ENCODE measurements at places on chromosomes 1 and 21.

DNA sequence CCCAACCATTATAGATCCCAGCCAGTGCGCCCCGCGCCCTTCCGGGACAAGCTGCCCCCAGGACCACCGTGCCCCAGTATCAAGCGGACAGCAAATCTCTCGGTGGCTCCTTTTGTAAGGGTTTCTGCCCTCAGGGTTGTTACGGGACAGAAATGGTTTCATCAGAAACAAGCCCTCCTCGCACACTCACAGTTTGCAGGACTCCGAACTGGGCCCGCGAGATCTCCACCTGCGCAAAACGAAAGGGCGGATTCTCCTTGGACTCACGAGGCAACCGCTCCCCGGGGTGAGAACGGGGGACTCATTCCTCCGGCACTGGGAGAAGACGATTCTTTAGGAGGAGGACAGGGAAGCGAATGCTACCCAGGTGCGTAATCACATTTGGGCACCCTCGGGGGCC, 51.1 kb upstream of the H6PD start:
- no peak for DNase-seq

- DNase-seq: no peak
Measured at GRCh38 chr21:41466024-41466820, 40.2 kb downstream of the MX1 start.

DNA sequence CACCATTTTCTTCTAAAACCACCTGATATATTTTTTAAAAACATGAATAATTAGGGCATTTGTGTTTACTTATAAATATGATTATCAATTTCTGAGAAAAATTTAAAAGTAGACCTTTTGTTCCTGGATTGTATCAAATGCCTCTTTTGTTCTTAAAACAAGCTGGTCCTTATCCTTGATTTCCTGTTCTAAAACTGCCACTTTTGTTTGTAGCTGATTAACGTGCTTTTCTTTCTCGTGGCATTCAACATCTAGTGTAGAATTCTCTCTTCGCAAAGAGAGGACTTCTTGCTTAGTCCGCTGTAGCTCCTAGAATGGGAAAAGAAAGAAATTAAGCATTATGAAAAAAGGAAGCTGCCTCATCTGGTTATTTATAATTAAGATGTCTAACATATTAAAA, 25.0 kb downstream of the SASS6 start:
- no peak for DNase-seq

DNA sequence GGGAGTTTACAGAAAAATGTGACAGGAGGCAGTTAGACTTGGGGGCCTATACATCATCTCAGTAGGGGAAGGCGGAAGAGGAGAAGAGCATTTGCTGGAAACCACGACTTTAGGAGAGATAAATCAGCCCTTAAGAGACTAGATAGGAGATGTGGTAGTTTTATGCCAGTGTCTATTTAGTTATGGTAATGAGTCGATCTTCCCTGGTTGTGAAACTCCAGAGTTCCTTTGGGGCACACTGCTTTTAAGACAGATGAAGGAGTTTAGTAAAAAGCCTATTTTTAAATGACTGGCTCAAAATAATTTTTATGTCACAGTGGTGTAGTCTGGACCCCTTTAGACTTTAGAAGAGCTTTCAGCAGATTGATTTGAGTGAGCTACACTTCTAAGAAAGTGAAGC, 7.8 kb downstream of the PGM1 start:
- DNase-seq: no peak

- DNase-seq: no peak
Measured at GRCh38 chr21:46000182-46000730, 18.7 kb downstream of the COL6A1 start.

- DNase-seq: no peak
Measured at GRCh38 chr21:31293986-31294385, 50.1 kb downstream of the TIAM1 start.

Measured in ureter (tissue), 1 donor.